ENCODE measurements at places on chromosomes 3 and 15.

GRCh38 chr3:100813828-100814227 is 104.5 kb downstream of the TFG start:
- no peak for DNase-seq

GRCh38 chr3:126116526-126116925 is 32.6 kb upstream of the SLC41A3 start:
- DNase-seq, result no peak

DNA sequence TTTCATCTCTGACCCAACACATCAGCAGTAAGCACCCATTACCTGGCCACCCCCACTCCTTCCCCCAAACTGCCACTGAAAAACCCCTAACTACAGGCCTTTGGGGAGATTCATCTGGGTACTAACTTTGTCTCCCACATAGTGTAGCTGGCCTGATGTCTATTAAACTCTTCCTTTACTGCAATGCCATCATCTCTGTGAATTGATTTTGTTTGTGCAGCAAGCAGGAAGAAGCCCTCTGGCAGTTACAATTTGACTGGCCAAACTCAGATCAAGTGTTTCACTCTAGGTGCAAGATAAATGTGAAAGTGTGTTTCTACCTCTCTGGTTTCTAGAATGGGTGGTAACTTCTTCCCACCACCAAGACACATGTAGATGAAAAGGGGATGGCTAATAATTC is 26.7 kb upstream of the OR5K4 start:
- DNase-seq, result no peak

GRCh38 chr3:9072667-9073009 is 109.4 kb upstream of the RAD18 start:
- DNase-seq, result no peak

DNA sequence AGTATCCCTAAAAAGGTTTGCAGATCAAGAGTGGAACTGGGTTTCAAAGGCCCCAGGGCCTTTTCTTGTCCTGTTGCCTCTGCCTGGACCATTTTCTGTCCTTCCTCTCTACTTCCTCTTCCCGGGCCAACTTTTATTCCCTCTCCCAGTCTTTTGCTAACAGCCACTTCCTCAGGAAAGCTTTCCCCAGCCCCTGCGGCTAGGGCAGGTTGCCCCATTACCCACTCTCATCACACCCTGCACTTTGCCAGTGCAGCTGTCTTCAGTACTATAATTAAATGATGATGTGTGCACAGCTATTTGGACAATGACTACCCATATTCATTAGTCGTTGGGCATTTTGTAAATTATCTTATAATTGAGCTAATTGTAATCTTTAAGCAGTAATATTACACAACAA is 150.5 kb upstream of the THBS1 start:
- DNase-seq, result no peak

DNA sequence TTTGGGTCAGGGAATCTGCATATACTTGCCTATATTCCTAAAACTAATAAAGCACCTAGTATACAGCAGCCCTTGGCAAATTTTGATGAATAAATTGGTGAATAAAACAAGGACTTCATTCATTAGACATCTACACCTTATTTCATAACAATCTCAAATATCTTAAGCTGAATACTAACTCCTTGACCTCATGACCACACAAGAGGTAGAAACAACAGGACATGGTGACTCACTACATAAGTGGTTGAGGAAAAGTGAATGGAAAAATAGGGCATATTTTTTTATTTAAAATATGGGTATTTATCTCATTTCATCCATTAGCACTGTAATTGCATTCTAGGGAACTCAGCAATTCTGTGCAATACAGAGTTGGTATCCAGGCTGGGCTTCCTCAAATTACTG is 7.8 kb upstream of the STAC start:
- no peak for DNase-seq

DNA sequence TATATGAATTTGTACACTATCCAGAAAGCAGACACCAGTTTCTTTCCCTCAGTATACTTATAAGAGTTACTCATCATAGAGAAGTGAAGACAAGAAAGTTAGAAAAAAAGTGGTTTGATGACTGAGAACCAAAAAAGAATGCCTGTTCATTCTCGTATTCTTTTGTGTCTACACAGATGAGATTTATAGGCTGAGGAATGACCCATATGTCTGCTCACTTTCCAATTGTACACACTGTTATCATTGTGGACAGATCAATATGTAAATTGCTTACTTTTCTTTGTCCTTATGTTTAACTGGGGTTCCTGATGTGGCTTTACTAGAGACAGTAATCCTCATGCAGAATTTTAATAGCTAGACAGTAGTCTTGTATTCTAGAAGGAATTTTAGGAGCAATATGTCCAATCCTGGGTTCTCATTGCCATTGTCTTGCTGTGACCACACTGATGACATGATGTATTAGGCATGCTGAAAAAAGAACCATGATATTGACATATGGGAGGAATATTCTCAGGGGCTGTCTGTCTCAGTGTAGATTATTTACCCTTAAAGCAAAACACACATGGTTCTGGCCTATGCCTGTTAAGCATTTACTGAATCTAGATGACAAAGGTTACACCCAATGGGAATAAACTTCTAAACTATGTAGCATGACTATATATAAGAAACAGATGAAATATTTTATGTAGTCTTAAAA is 669.7 kb downstream of the ROBO1 start:
- DNase-seq, result no peak

- no peak for DNase-seq
Measured at GRCh38 chr15:50744601-50745000, 20.9 kb downstream of the SPPL2A start.

DNA sequence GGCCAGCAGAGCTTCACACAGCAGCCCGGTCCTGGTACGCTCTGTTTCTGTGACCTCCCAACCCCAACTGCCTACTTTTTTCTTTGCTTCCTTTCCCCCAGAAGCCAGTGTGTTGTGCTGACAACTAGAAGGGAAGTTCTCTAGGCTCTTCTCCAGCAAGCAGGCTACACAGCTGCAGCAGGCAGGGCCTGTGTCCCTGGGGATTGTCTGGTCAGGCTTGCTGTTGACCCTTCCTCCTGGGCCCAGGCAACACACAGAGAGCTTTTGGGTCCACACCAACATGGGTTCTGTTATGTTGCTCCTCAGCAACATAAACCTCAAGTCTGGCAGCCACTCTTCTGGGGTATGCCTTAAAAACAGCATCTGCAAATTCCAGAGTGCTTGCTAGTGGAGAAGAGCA is 36.2 kb upstream of the TSPAN3 start:
- DNase-seq, result no peak

DNA sequence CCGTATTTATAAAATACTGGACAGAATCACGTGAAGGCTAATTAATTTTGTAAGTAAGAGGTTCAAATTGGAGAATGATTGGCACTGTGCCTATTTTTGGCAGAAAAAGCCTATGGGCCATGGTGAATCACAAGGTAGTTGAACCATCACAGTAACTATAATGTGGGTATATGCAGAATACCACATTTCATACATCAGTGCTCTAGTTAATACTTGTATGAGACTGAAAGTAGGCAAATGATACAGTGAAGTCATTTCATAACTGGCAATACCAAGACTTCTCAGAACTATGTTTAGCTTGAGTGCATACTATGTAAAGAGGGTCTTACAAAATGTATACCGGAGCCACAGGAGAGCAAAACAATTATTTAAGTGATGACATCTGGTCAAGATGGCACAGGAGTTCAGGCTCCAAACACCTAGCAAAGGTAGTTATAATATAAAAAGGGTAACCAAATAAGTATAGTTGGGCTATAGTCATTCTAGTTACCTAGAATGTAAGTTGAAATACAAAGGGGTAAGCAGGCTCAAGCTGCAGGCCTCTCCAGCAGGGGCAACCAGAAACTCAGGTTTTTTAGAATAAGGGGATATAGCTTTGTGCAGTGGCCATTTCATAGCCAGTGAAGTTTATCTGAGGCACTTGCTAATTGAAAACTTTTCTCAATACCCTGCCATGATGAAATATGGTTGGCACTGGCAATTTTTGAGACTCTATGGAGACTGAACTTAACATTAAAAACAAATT is 19.1 kb downstream of the GPR160 start:
- no peak for DNase-seq

GRCh38 chr3:56061279-56061626 is 407.0 kb downstream of the ERC2 start:
- DNase-seq, result no peak

DNA sequence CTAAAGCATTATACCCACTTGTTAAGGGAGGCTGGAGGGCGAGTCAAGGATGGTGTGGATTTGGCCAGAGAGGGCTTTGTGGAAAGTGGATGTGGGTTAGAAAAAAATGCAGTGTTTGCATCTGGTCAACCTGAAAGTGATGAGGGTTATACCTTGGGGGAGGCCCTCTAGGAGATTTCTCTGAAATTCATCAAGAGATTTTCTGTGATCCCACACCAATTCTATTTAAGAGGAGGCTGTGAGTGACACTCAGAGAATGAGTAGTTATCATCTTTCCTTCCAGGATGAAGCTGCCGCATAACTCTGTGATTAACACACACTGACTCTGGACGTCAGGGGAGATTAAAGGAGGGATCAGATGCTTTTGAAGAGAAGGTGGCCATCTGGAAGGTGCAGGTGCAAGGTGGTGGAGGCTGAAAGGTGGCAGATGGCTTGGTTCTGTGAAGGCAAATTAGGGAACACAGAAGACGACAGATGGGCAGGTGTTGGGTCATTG is 54.8 kb downstream of the ANAPC13 start:
- no peak for DNase-seq

DNA sequence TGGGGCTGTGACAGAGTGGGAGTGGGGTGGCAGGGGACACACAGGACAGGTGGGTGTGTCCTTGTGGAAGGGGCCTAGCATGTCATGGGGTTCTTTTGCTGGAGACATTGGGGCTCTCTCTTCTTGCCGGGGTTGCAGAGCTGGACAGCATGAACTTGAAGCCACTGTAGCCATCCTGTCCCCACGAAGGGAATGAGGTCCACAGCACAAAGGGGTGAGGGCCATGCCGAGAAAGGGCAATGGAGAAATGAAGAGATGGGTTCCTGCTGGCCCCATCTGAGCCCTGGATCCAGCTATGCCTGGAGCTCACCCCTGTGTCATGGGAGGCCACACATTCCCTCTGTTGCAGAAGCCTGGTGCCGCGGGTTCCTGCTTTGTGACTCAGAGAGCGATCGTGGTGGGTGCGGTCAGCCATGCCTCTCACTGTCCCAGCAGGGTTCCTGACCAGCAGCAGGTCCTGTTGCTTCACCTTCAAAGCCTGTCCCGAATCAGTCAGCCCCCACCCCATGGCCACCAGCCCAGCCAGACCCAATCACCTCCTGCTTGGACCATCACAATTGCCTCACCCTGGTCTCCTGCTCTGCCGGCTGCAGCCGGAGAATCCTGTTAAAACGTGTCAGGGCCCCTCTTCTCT is 50.0 kb downstream of the DNAJB8 start:
- peak; percentile 54 for DNase-seq

DNA sequence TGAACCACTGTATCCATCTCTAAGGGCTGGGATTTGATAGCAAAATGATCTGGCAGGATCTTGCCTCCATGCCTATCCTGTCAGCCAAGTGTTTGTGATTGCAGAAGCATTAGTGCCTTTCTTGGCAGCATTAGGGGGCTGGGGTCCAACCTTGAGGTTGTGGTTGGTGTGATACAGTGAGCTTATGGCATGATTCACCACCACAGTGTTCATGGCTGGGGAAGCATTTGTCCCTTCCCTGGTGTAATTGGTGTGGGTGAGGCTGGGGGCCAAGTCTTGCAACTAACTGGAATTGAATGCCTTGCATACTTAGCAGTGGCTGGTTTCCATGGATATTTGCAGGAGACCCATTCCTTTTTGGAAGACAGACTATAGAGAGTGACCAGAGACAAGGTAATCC is 271.0 kb upstream of the TBL1XR1 start:
- no peak for DNase-seq

DNA sequence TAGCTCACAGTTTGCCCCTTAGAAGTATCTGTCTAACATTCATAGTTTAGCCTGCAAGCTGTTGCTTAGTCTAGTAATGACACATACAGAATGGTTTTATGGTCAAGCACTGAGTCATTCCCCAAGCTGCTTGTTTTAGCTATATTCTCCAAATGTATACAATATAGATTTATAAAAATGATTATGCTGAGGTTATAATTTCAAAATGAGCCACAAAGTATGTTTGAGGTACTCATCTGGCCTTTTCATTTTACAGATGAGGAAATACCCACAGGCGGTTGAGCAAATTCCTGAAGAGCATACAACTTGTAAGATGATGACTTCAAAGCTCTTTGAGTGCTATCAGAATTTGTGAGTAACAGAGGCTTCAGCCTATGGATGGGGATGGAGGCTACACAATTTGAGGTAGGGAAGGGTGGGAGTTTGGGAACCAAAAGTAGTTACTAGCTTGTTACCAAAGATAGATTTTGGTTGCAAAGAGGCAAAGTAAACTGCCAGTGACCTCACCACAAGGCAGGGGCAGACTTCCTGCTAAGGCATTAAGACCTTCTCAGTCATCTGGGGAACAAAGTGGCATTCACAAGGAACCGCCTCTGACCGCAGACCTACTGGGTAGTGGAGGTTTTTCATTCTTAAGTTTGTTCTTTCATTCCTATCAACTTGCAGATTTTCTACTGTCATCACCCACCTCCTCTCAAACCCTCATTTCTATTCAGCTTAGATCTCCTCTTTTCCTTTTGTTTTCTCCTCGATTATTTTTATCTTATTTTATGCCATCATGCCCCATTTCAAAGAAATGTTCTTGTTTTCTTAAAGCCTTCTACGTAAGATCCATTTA is 257.2 kb upstream of the NECTIN3 start:
- DNase-seq, result no peak

GRCh38 chr3:122231465-122232157 is 48.1 kb downstream of the CASR start:
- DNase-seq, result no peak

- no peak for DNase-seq
Measured at GRCh38 chr3:184629555-184630160, 68.1 kb downstream of the EPHB3 start.

DNA sequence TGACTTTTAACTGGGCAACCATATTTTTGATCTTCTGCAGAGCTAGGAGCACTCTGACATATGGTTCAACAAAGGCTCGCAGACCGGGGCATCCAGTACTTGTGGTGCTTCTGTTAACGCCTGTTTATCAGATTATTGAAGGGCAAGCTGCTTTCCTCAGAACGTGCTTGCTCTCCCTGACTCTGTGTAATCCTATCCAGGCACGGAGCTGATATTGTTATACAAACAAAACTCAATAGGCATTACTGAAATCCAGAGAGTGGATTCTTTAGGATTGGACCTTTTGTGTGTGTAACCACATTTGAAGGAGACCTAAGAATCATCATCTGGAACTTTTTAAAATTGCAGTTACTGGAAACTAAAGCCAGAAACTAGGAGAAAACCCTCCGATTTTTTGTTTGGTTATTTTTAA is 246.5 kb downstream of the PTPRG start:
- no peak for DNase-seq

GRCh38 chr15:92958105-92958504 is 58.0 kb downstream of the CHD2 start:
- DNase-seq, result peak; percentile 24

DNA sequence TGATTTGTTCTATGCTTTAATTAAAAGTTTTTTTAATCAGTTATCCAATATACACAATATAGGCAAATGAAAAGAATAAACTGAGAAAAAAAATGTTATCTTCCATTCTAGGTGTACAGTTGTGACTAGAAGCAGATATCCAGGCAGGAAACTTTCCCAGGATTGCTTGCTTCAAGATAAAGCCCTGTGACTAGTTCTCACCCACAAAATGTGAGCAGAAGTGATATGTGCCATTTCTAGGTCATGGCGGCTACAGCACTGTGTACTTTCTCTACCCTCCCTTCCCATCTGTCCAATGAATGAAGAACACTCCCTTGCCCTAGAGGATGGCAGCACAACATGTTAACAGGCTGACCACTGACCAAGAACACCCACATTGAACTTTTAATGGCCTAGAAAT is 110.5 kb upstream of the STT3B start:
- no peak for DNase-seq

All from CD4-positive, alpha-beta T cell treated with Interleukin-1 beta for 1 hour (primary cell).